ENCODE measurements at places on chromosomes 7 and 10.

DNA sequence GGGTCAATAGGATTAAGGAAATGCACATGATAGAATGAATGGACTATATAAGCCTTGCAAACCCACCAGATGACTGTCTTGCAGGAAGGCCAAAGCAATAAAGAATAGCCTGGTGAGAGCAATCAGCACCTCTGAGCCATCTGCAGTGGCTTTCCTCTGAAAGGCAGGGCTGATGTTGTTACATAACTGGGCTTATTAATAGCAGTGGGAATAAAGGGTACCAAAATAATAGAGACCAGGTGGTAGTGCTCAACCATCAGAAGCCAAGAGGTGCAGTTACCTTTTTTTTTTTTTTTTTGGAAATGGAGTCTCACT lies 16.8 kb upstream of the VPS26A start:
- no peak for DNase-seq

DNA sequence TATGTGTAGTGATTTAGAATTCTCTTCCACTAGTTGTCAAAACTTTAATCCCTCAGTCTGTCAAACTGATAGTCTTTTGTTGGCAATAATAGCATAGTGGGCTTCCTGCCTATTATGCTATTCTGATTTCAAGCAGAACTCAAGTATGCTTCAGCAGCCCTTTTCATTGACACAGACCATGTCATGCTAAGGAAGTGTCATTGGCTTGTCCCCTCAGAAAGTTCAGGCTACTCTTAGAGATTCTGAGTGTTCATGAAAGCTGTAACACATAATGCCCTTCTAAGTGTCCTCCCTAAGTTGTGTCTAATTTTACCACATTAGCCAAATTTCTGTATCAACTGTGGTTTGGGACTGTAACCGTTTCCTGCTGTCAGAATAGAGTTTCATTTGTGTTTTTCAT lies 198.7 kb downstream of the THSD7A start:
- DNase-seq: no peak

DNA sequence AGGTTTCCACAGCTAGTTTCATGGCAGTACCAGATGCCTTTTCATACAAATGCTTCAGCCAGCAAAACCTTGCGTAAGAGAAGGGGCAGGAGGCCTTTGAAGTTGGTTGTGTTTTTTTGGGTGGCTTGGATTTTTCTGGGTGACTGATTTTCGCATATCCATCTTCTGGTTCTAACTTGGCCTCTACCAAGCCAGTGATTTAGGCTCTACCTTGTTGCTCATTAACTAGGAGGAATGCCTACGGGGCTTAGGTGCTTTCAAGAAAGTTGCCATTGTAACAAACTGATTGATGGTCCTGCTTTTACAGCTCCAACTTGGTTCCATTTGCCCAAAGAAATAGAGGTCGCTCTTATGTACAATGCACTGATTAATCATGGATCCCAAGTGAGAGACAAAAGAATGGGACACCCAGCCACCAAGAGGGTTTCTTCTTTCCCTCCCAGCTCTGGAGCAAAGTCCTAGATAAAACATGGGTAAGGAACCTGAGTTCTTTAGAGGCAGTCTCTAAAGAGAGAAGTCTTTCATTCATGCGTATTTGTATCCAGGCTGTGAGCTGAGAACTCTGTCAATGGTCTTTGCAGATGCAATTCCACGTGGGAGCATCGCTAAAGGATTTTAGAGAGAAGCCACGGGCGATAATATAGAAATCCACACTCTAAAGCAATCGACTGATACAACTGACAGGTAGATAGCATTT lies 92.1 kb upstream of the FGFR2 start:
- DNase-seq: no peak

DNA sequence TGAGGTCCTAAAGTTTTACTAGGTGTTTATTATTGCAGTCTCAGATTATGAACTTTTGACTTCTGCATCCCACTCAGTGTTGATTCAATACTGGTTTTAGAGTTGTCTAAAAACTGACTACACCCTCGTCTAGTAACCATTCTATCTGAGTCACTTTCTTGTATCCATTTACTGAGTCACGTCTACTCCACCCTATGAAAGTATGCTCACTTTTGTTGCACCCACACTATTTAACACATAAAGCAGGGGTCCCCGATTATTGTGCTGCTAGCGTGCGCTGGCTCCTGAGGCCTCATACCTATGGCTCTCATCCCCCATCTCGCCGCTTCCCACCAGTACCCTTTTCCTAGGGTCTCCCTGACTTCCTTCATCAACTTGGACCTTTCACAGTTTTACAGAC lies 2.0 kb downstream of the SAMD9 start:
- no peak for DNase-seq

- peak; percentile 61 for DNase-seq
Observed at GRCh38 chr10:103504181-103504783, 10.8 kb downstream of the NEURL1 start.

GRCh38 chr7:123601530-123601929 lies at the start of gene ASB15:
Gene ASB15 (plus strand): TSS chr7:123601821. CDS start chr7:123614503, 12,682 bp downstream.
- DNase-seq: no peak

- DNase-seq: no peak
Observed at GRCh38 chr7:90337106-90337505, 9.4 kb upstream of the GTPBP10 start.

DNA sequence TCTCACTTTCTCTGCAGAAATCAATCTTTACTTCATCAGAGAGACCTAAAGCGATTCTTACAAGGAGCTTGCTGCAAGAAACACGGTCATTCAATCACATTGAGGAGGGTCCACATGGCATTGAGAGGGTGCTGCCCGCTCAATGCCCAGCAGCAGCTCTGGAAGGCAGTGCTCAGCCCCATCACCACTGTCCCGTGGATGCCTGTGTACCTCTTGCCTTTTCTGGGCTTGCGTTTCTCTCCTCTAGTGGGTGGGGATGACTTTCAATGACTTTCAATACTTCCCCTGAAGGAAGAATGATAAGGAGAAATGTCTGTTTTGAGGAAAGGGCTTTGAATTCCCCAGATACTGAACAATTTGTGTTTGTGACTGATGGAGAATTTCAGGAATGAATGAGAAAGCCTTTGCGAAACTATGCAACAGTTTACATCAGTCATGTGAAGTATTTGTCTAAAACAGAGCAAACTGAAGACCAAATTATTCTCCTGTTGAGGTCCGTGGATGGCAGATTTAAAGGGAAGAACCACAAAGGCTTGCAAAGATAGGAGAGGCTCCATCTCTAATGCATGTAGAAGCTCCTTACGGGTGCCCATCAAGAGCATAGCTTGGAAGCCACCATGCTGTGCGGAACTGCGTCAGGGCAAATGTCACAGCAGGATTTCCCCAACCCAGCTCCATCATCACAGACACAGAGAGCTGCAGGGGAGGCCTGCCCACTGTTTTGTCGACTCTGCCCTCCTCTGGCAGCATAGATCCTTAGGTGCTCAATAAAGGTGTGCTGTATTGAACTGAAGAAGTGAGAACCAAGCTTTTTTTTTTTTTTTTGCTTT lies 6.6 kb upstream of the ZNF22 start:
- DNase-seq: no peak

DNA sequence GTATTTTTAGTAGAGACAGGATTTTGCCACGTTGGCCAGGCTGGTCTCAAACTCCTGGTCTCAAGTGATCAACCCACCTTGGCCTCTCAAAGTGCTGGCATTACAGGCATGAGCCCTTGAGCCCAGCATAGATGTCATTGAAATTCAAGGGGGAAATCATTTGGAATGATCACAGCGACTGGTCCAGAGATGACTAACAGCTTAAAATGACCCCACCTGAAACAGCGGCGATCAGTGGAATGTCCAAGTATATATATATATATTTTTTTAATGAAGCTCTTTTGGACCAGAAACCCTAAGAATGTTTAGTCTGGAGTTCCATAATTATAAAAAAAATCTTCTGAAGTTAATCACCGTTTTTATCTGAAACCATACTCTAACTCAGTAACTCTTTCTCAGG lies 12.5 kb upstream of the AKR1E2 start:
- DNase-seq: no peak

DNA sequence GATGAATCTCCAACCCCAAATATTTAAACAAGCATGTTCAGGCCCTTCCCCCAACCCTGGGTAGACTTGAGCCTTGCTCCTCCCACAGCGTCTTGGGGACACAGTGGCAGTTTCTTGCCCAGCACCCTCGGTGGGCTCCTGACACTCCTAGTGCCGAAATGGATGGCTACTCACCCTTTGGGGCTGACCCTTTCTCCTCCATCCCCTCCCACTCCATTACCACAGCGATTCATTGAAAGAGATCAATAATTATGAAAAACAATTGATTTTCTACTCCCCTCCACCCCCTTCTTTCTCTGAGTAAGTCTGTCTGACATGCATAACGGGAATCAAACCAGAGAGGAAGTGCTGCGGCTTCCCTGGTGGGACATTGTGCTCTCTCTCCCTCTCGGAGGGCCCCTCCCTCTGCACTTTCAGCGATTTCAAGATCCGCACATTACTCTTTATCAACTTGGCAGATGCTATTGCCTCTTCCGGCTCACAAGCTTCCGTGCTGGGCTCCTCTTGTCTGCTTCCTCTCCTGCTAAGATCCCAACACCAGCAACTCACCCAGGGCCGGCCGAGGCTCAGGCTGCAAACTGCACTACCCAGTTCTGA lies 79.0 kb upstream of the PLXNA4 start:
- DNase-seq: no peak

DNA sequence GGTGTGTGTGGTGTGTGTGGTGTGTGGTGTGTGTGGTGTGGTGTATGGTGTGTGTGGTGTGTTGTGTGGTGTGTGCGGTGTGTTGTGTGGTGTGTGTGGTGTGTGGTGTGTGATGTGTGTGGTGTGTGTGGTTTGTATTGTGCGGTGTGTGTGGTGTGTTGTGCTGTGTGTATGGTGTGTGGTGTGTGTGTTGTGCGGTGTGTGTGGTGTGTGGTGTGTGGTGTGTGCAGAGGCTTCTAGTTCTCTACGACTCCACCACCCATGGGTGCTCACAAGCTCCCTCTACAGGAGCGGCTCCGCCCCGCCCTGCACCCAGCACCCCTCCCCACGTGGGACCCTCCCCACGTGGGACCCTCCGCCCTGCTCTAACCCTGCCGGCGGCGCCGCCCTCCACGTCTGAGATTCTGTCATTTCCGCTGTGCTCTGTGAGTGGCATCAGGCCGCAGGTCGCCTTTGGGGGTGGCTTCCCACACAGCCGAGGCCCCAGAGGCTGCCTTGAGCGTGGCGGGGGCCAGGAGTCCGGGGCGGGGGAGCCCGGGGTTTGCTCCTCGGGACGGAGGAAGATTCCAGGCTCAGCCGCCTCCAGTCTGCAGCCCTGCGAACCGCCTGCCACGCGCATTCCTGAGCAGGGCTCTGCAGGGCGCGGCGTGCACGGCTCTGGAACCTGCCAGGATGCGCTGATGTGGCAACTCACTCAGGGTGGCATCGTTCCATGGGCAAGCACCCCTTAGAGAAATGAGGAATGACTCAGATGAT lies 37.0 kb upstream of the DNAJB6 start:
- DNase-seq: no peak

DNA sequence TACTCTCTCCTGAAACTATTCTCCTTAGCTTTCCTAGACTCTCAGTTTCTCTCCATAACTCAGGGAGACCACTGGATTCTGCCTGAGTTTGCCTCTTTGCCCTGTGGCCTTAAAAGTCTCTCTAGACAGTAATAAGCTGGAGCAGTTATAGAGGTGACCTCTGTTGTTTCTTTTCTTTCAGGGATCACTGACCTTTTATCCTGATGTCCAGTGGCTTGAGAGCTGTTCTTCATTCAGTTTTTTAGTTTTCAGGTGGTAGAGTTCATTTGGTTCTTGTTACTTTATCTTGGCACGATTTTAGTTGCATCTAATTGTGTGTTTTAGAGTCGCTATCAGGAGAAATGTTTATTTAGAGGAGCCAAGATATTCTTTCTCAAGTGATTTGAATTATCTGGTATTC lies 37.7 kb downstream of the TAX1BP1 start:
- no peak for DNase-seq

GRCh38 chr7:152899548-152900109 lies 140.1 kb downstream of the ACTR3B start:
- no peak for DNase-seq

DNA sequence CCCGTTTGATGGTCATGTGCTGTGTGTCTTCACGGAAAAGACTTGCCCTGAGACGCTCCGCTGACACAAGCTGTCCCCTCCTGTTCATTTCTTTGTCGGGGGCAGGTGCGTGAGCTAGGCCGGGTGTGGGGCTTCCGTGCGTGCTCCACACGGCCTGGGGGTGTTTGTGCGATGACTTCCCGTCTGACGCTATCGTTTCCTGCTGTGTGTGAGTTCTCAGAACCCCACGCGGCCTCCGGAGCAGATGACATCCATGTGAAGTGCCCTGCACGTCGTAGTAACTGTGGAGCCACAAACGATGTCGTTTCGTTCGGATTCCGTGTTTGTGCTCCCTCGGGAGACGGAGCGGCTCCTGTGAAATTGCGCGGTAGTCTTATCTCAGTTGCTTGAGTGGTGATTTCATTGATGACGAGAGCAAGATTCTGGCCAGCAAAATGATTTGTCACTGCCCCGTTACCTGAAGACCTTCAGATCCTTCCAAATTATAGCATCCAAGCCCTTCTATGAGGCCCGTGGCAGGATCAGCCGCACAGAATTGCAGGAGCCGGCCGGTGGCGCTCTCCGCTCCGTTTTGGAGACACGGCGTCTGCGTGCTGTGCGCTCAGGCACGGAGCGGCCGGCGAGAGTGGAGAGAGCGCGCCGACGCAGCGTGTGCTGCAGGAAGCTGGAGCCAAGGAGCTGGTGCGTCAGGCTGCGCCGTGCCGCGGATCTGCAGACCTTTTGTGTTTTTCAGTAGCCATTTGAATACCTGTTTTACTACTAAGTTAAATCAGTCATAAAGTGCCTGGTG lies 94.9 kb downstream of the NKX6-2 start:
- no peak for DNase-seq

- peak; percentile 56 for DNase-seq
Observed at GRCh38 chr10:77967611-77968022, 41.1 kb upstream of the DLG5 start.

- DNase-seq: no peak
Observed at GRCh38 chr10:30509508-30509907, 75.5 kb downstream of the MAP3K8 start.

DNA sequence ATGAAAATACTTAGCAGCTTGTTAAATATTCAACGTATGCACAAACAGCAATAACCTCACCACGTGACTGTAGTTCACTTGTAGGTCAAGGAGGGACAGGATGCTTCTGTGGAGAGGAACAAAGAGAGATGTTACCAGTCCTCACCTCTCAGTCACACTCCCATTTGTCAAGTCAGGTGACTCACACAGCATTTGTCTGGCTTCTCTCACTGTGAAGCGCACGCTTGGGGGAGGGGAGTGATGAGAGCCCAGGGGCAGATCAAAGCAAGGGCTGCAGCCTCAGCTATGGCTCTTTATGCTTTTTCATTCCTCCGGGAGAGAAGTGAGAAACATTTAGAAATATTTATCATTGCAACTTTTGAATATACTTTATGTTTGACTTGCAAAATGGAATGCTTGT lies 2.9 kb upstream of the RBM20 start:
- DNase-seq: peak; percentile 47

DNA sequence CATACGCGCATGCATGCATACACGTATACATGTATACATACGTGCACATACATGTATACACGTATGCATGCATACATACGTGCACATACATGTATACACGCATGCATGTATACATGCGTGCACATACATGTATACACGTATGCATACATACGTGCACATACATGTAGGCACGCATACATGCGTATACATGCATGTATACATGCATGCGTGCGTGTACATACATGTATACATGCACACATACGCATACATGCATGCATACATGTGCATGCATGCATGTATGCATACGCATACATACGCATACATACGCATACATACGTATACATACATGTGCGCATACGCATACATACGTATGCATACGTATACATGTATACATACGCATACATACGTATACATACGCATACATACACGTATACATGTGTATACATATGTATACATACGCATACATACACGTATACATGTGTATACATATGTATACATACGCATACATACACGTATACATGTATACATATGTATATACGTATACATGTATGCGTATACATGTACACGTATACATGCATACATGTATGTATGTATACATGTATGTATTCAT lies 19.0 kb upstream of the MTURN start:
- no peak for DNase-seq

All from right kidney (tissue), 9 donors.